ENCODE measurements at places on chromosomes 6 and 20.

DNA sequence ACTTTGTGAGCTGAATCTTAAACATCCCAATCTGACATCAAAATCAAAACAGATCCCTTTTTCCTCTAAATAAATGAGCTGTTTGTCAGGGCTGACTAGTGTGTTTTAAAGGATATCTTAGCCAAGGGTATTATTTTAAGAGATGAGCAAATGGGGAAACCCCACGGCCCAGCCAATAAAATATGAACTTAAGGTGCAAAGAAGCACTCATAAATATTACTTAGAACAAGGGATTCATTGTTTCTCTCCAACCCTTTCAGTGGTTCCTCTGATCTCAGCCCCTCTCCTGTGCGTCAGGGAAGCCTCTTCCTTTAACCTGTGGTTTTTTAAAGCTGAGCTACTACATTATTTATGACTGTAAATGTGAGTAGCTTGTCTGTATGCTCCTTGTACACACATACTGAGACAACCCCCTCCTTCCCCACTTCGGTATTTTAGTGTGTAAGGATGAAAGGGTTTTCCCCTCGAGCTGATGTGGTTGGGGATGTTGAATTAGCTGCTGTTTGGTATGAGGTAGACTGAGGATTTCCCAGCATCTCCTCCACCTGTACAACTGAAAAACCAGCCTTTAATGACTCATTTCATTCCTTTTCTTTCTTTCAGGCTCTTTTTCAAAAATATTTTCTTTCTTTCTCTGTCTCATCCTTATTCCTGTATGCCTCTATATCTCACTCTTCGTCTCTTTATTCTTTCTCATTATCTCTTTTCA is 6.5 kb downstream of the BMP5 start:
- no peak overlapping the region for H3K27ac ChIP-seq
- no peaks in the 10 kb centered on the region for H3K4me1 ChIP-seq
- DNase-seq = no peak
- no peaks in the 10 kb centered on the region for H3K36me3 ChIP-seq
- H3K27me3 ChIP-seq = no peaks in the 10 kb centered on the region

DNA sequence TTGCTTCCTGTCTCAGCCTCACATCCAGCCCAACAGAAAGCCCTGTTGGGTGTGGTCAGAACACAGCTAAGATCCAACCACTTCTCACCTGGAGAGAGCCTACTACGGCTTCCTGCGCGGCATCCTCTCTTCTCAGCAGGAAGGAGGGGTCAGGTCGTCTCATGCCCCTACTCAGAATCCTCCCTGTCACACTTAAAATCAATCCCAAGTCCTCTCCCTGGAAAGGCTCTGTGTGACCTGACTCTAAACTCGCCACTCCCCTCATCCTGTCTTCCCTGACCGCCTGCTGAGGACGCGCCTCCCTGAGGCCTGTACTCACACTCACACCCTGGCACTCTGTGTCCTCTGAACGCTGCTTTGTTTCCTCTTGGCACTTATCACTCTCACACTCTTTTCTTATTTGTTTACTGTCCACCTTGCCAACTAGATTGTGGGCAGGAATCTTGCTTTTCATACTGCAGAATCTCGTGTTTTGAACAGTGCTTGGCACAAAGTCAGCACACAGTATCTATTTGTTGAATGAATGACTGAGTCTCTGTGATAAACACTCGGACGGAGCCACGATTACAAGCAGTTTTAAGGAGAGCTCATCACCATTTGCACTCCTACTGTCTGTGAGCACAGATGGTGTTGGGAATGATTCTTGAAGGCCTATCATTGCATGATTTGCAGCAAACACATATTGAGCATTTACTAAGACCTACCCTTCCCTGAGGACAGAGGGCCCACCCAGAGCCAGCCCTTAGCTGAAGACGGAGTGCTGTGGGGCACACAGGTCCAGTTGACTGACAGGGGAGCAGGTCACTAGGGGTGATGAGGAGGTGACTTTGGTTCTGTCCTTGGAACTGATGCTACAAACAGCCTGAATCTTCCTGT is 18.7 kb downstream of the RAB5IF start:
- H3K27me3 ChIP-seq = no peaks in the 10 kb centered on the region
- no peak overlapping the region for H3K4me3 ChIP-seq

GRCh38 chr6:94362061-94362864 is 942.9 kb upstream of the EPHA7 start:
- H3K27ac ChIP-seq = no peak overlapping the region
- no peak overlapping the region for H3K4me3 ChIP-seq
- no peaks in the 10 kb centered on the region for H3K27me3 ChIP-seq
- DNase-seq = no peak
- no peaks in the 10 kb centered on the region for H3K4me1 ChIP-seq

- H3K27ac ChIP-seq = peak overlapping the region; percentile 70
- H3K27me3 ChIP-seq = no peaks in the 10 kb centered on the region
- peak; percentile 22 for DNase-seq
- no peaks in the 10 kb centered on the region for H3K36me3 ChIP-seq
- no peak overlapping the region for H3K4me3 ChIP-seq
Observed at GRCh38 chr20:32581839-32582658, 3.1 kb downstream of the NOL4L start.

DNA sequence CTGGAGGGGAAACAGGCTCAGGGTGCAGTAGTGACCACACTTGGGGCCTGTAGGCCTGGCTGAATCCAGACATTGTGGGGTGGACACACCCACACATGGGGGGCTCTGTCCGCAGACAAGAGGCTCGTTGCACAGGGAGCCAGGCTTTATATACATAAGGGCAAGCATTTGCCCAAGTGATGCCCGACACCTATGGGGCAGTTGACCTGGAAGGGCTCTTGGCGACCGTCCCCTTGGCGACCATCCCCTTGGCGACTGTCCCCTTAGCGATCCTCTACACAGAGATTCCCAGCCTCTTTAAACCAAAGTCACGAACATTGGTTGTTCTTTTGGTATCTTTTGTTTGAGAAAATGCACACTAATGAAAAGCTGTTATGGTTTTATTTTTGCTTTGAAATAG is 2.7 kb downstream of the TOX2 start:
- H3K36me3 ChIP-seq = no peaks in the 10 kb centered on the region
- H3K27ac ChIP-seq = no peak overlapping the region
- peaks cover 14% of the 10 kb centered on the region for H3K4me1 ChIP-seq

DNA sequence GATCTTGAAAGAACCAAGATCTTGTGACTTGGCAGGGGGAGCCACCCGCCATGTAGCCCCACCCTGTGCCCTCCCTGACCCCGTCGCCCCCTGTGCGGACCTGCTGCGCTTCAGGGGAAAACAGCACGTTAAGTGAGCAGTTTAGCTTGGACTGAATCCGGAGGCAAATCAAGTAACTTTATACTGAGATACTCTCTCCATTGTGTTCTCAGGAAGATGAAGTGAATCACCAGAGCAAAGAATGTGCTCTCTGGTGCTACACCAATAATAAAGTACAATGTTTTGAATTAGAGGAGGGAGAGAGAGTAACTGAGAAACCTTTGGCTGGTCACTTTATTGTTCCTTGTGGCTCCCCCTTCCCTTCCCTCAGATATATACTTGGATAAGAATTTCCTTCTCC is 83.4 kb downstream of the TXNDC5 start:
- no peak overlapping the region for H3K27ac ChIP-seq
- DNase-seq = no peak
- no peaks in the 10 kb centered on the region for H3K4me1 ChIP-seq
- no peaks in the 10 kb centered on the region for H3K36me3 ChIP-seq

GRCh38 chr6:144330017-144330987 is 45.2 kb downstream of the UTRN start:
- no peak overlapping the region for H3K4me3 ChIP-seq
- H3K27ac ChIP-seq = no peak overlapping the region
- peaks cover 17% of the 10 kb centered on the region for H3K4me1 ChIP-seq
- H3K36me3 ChIP-seq = no peaks in the 10 kb centered on the region
- H3K27me3 ChIP-seq = no peaks in the 10 kb centered on the region

DNA sequence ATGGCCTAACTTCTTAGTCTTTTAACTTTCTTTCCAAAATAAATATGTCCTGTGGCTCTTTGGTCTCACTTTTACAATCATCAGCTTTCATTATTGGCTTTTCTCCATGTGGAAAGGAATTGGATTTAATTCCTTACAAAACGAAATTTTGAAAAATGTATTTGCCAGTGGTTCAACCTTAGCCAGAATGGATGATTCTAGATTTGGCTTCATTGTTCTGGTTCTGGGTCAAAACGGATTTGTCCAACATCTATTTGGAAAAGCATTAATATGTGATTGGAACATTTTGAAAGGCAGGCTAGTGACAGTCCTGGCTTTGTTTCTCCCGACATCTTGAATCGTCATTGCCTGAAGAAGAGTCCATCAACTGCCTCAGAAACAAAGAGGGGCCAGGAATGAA is 59.2 kb downstream of the TENT5A start:
- no peak overlapping the region for H3K27ac ChIP-seq
- DNase-seq = no peak
- no peaks in the 10 kb centered on the region for H3K36me3 ChIP-seq
